Germinal center (tissue), 1 donor: ENCODE measurements at places on chromosomes 1 and 21.

DNA sequence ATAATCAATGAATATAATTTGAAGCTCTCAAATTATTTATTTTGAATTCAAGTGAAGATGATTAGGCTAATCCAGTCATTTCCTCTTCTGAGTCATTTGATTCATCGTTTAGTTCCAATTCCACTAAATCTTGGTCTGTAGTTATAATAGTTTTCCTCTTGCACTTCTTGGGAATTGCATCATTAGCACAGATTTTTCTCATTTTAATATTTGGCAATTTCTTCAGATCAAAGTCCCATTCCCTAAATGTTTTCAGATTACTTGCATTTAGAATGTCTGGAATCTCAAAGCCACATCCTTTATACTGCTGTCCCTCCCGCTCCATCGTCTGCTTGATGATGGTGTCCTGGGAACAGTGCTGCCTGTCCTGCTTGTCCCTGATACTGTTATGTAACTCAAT is 43.5 kb downstream of the MAST2 start:
- no peak for DNase-seq

GRCh38 chr21:42073145-42074099 is 2.3 kb downstream of the UMODL1 start:
- DNase-seq: no peak

DNA sequence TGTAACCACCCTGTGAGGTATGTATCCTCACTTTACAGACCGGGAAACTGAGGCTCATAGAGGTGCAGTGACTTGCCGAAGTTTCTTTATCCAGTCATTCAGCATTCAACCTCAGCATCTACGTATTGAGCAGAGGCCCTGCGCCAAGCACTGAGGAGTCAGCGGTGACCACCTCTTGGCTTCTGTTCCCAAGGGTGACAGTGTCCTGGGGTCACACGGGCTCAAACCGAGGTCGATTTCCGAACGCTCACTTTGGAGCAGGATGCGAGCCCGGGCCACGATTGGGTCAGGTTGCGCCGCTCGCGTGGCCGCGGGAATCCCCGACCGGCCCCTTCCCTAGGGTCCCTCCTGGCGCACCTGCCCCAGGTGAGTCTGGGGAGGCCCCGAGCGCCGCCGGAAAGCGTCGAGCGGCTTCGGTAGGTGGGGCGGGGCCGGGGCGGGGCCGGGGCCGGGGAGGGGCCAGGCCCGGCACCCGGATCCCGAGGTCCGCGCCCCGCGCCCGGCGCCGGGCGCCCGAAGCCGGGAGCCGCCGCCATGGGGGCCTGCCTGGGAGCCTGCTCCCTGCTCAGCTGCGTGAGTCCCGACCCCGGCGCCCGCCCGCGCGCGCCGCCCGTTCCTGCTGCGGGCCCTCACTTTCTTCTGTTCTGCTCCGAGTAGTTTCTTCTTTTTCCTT is at the start of gene SERINC2:
Gene SERINC2, plus strand, starts transcription at position 482 of the 673 bp plus-strand sequence. Its CDS starts 53 bp downstream, at position 535.
- DNase-seq: peak; percentile 60

GRCh38 chr1:244992833-244993232 is 128.5 kb upstream of the HNRNPU start:
- no peak for DNase-seq

- no peak for DNase-seq
These were observed 773 bp upstream of the DDX59 start for GRCh38 chr1:200670242-200671118.

DNA sequence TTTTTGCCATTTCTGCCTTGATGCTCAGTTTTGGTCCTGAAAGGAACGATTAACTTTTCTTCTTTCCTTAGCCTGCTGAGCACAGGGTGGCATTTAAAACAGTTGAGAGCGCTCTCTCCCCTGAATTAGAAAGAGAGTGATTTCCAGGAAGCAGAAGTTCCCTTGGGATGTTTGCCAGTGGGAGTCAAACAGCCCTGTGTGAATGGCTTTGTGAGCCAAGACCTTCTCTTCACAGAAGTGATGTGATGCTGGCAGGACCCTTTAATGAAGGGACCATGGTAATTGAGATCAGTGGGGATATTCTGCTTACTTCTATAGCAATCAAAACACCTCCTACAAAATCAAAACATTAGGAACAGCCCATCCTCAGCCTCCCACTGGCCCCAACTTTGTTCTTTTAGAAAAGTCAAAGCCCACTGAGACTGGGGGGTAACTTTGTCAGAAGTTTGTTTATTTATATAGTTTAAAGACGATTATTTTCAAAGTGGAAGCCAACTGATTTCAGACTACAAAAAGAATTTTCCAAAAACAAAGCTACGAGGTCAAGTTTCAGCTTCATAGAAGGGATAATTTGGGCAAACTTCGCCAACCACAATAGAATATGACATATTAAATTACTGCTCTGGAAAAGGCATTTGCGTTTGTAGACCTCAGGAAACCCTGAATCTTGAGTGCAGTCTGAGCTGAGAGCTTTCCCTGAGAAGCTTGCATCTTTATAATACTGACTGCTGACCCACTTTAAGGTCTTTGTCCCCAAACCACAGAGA is 122.7 kb downstream of the GABPA start:
- DNase-seq: no peak

DNA sequence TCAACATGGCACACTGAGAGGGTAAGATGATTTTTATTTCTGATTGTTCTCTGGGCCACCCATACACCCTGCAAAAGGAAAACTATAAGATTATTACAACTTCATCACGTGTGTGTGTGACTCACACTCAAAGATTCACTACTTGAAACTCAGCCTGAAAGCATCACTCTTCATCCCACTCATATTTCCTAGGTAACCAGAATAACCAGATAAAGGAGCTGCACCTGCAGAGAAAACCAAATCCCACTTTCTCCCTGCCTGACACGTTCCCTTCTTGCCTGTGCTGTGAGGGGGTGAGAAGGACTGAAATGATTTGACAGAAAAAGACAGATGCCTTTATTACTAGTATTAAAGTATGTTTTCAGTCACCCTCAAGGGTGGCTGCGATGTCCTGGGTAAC is 131.6 kb downstream of the TGFBR3 start:
- DNase-seq: no peak

DNA sequence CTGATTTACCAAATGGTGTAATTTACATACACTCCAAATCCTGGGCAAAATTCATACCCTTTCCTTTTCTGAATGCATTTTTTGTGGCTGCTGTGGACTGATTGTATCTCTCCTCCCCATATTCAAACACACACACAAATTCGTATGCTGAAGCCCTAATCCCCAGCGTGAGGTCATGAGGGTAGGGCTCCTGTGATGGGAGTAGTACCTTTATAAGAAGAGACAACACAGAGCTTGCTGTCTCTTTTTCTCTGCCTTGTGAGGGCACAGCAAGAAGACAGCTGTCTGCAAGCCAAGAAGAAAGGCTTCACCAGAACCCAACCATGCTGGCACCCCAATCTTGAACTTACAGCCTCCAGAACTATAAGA is 24.4 kb downstream of the DUSP10 start:
- no peak for DNase-seq

DNA sequence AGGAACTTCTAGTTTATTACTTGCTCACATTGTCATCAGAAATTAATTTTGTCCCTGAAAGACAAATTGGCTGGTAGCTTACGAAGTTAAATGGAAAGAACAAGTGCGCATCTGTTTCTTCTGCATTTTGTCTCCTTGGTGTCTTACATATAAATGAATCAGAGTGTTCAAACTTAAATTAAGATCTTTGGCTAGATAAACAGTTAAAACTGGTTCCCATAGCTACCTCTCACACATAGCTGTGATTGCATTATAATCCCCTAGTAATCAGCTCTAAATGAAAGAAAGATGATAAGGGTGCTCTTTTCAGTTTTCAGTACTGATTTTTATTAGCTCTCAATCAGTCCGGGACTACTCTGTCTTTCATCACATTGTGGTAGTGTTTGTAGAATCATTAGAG is 124.2 kb upstream of the LMO4 start:
- DNase-seq: no peak

- DNase-seq: no peak
These were observed 60.0 kb downstream of the INTS7 start for GRCh38 chr1:211975152-211975941.

- no peak for DNase-seq
These were observed 37.3 kb upstream of the PGD start for GRCh38 chr1:10361515-10361914.

DNA sequence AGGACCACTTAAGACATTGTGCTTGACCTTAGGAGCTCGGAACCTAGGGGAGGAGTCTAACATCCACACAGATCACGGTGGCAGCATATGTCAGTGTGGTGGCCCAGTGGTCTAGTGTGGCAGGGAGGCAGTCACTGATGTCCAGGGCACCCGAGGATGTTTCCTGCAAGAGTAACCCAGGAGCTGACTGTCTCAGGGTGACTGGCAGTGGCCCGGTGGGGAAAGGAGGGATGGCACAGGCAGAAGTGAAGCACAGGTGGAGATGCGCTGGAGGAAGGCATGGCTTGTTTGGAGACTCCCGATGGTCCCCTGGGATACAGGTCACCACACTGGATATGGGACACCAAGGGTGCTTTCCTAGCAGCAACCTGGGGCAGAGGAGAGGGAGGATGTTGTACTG is 16.3 kb downstream of the CHIT1 start:
- no peak for DNase-seq

DNA sequence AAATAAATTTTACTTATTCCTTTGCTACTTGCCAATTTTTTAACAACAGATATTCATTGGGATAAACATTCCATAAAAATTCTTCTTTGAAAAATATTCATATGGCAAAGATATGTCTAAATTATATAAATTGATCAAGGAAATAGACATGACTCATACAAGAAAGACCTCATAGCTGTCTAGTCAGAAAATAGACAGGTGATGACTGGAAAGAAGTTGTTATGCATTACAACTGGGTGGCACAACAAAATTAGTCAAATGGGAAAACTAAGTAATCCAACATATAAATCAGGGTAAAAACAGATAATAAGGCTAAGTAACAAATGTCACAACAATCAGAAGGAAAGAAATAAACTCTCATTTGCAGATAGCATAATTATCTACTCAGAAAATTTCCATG is 92.0 kb downstream of the USH2A start:
- DNase-seq: no peak

- no peak for DNase-seq
These were observed 228.3 kb downstream of the SLC35F3 start for GRCh38 chr1:234132795-234133194.

DNA sequence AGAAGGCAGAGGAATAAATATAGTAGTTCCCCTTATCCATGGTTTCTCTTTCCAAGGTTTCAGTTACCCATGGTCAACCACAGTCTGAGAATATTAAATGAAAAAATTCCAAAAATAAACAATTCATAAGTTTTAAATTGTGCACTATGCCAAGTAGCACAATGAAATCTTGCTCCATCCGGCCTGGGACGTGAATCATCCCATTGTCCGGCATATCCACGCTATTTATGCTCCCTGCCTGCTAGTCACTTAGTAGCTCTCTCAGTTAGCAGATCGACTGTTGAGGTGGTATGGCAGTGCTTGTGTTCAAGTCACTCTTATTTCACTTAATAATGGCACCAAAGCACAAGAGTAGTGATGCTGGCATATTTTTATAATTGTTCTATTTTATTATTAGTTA is 58.6 kb upstream of the ARHGAP29 start:
- DNase-seq: no peak

DNA sequence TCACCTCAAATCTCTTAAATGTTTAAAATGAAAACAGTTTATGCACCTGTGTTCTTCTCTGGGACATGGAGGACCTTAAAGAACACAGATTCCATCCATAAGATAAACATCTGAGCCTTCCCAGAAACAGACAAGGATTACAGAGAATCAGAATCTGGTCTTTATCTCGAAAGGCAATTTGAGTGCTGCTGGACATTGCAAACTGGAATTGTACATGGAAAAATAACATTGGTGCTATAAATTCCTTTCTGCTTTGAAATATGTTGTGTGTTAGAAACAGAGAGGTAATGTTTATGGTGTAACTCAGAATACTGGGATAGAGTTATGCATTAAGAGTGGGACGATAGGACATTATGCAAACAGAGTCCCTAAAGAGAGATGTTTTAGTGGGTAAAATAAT is 6.6 kb upstream of the DDR2 start:
- no peak for DNase-seq

GRCh38 chr1:245599371-245600174 is 444.8 kb downstream of the KIF26B start:
- no peak for DNase-seq

DNA sequence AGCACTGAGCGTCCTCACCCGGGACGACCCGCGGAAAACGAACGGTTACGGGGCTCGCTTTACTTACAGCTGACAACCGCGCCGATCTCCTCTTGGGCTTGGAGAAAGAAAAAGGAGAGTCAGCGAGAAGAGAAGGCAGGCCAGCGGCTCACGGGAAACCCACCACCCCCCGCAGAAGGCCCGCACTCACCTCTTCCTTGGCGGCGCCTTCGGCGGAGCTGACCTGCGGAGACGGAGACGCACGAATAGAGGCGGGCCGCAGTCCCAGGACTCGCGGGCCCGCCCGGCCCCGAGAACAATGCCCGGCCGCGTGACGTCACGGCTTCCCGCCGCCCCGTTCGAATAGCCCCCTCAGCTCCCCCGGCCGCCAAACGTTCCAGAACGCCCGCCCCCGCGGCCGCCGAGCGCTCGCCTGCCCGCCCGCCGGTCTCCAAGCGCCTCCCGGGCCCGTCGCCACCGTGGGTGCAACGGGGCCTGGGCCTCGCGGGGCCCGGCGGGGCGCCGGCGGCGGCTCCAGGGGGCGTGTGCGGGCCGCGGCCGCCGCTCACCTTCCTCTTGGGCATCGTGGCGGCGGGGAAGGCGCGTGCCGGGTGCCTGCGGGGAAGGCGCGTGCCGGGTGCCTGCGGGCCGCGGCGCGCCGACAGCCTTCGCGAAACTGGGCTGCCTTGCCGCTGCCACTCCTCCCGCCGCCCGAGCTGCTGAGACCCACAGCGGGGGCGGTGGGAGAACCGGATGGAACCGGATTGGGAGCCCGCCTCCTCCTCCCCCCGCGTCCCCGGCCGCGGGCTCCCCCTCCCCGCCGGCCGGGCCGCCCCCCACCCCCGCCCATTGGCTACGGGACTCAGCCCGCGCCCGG is at the start of gene HMGN1:
Gene HMGN1, minus strand, starts transcription at position 734 of the 856 bp plus-strand sequence. Its CDS starts 171 bp downstream, at position 563.
- DNase-seq: peak; percentile 67

DNA sequence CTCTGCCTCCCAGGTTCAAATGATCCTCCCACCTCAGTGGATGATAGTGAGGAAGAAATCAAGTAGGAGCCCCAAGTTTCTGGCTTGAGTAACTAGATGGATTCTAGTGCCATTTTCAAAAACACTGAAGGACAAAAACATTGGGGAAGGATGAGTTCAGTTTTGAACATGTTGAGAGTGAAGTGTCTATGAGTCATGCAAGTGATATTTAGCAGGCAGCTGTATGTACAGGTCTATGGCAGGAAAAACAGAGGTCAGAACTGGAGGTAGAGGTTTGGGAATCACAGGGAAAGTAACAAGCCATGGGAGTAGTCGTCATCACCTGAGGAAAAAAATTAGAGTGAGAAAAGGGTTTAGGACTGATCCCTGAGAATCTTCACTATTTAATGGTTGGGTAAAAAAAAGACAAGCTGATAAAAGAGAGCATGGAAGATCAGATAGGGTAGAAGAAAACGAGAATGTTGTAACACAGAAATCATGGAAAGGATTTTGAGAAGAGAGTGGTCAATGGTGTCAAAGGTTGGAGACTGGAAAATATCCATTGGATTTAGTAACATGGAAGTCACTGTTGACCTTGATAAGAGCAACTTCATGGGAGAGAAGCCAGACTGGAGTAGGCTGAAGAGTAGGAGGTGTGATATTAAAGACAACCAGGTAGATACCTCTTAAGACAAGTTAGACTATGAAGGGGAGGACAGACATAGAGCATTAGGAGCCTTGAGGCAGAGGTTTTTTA is 53.1 kb downstream of the DIPK1A start:
- DNase-seq: no peak
